SJSA1 (cell line): ENCODE measurements at places on chromosomes 6 and 20.

GRCh38 chr6:150028799-150029198 lies 3.5 kb upstream of the RAET1L start:
- no peak for DNase-seq

- DNase-seq = no peak
Measured at GRCh38 chr6:162331911-162332310, 395.7 kb downstream of the PRKN start.

DNA sequence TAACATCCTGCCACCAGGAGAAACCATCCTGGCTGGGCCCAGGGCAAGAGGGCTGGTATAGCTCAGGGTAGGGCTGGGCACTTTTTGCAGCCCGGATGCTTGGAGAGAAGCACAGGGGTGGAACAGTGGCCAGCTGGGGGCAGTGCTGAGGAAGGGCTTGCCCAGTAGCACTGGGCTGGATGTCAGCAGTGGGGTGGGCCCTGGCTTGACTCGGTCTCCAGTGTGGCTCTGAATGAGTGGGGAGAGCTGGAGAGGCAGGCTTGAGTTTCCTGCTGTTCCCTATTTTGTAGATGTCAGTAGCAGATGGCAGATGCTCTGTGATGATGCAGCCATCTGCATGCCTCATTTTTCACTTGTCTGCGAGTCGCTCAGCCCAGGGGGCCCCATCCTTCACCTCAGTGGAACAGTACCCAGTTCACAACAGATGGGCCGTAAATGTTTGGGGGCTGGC lies 56.3 kb upstream of the TULP1 start:
- no peak for DNase-seq

DNA sequence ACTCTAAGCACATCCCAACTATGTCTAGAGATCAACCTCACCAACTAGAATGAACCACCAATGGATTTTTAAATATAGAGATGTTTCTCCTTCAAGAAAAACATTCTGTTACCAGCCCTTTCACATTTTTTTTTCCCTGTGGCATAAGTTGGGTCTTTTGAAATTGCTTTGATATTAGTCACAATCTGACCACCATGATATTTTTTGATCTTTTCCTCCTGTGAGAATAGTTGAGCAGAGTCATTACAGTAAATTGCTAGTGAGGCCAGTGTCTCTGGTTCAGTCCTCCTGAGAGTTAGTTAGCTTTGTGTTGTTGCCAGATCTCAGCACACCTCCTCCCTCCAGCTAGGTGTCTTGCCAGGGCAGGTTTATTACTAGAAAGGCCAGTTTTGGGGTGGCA lies 79.7 kb upstream of the MYLIP start:
- peak; percentile 12 for DNase-seq

DNA sequence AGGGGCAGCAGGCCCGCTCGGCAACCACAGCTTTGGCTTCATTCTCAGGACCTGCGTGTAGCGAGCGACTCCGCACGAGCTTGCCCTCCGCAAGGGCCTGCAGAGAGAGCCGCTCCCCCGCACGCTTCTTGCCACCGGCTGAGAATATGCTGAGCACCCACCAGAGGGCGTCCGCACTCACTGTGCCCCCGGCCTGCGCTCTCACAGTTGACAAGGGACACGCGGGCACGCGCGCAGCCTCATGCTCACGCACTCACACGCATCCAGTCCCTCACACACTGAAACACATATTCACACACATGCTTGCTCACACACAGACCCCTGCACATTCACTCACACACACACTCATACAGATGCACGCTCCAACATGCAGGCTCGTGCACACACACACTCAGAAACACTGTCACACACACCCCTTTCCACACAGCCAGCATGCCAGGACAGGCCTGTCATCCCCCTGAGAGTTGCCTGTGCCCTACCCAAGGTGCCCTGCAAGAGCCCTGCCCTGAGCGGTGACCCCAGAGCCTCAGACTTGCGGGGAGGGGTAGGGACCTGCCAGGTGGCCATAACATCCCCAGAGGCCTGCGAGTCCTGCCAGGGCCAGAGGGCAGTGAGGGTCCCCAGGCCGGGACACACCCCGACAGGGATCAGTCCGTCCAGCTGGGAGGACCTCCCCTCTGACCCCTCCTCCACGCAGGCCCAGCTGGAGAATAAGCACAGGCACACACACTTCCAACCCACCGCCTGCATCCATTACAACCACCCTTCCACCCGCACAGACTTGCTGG lies 174.1 kb downstream of the BMP7 start:
- DNase-seq = peak; percentile 62

GRCh38 chr6:36633915-36634314 lies 39.8 kb downstream of the SRSF3 start:
- peak; percentile 84 for DNase-seq

DNA sequence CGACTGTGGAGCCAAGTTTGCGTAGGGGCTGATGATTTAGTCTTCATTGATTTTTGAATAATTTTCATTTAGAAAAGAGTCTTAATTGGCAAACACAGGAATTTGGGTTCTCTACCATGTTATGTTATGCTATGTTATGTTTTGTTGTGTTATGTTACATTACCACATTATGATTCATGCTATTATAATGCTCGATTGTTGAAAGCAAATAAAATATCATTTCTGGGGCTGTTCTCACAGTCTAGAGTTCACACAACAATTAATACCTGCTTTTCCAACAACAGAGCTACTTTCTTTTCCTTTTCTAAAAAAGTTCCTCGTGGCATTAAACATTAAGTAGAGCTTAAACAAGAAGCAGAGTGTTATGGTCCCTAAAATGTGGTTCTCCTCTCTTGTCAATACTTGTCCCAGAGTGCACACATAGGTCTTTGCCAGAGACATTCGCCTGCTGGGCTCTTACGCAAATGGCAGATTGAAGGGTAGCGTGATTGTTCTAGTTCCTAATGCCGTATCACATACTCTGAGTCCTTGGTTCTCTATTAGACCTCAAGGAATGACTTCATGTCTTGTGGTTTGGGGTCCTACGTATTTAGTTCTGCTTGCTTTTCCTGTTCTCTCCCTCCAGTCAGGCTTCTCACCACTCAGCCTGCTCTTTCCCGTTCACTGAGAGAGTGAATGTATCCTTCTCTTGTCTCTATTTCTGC lies 370.3 kb downstream of the CD109 start:
- no peak for DNase-seq

DNA sequence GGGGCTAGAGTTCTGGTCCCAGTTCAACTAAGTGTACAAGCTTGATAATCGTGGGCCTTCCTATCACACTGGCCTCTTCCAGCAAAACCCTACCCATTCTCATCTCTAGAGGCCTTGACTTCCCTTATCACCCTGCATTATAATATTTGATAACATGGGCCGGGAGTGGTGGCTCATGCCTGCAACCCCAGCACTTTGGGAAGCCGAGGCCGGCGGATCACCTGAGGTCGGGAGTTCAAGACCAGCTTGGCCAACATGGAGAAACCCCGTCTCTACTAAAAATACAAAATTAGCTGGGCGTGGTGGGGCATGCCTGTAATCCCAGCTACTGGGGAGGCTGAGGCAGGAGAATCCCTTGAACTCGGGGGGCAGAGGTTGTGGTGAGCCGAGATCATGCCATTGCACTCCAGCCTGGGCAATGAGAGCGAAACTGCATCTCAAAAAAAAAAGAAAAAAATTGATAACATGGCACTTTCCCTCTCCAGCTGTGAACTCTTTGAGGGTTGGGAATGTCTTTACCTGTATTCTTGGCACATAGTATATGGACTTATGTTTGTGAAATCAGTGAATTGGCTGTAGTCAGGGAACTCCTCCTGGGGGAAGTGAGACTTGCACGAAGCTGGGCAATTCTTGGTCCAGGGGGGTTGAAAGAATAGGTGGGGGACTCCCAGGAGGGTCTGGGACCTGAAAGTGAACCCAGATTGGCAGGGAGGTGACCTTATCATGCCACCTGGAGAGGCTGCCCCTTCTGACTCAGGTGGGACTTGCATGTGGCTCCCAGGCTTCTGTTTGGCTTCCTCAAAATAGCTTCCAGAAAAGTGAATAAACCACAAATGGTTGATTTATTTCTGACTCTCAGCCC lies 915 bp upstream of the C6orf47 start:
- DNase-seq = no peak

- DNase-seq = no peak
Measured at GRCh38 chr20:51500936-51501335, 41.6 kb downstream of the NFATC2 start.

GRCh38 chr6:161917645-161918044 lies 643.8 kb upstream of the AGPAT4 start:
- DNase-seq = no peak

DNA sequence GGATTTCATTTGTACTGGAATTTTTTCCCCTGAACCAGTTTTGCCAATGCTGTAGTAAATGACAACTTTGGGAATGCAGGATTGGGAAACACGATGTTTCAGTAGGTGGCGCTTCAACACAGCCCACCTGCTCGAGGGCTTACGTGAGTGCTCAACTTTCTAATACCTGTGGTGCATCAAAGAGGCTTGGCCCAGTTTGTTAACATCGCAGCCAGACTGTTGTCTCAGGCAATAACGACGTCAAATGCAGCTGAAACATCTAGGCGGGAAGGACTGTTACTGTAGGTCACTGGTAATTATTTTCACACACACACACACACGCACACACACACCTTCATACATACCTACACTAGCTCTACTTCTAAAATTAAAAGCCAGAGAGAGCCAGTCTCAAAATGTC lies 815.5 kb upstream of the SLC35B3 start:
- DNase-seq = peak; percentile 43

DNA sequence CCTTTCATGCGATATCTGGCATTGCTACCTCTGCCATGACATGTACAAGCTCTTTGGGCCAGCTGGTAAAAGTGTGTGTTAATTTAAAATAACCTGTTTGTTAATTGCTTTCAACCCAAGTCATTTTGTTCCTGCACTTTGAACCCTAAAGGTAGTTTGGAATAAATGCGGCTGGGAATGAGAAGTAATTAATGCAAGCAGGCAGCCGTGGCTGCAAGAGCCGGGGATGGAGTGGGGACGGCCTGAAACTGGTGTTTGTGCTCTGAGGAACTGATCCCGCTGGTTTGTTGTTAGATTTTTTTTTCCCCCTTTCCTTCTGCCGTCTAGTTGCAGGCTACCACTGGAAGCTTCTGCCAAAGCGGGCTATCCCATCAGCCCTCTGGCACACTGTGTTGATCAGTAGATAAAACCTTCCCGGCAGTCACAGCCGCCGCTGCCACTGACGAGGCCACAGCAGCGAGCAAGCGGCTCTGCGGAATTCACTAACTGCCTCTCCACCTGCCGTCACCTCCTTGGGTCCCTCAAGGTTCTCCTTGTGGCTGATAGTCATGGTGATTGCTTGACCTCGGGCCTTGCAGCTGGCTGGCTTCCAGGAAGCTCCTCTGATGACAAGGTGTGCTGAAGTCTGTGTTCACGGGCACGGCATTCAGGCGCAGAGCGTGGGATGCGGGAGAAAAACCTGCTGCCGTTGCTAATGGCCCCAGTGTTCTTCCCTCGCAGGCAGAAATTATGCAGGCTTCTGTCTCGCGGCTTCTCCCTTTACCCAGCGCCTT lies 315.9 kb downstream of the TFAP2A start:
- DNase-seq = no peak

DNA sequence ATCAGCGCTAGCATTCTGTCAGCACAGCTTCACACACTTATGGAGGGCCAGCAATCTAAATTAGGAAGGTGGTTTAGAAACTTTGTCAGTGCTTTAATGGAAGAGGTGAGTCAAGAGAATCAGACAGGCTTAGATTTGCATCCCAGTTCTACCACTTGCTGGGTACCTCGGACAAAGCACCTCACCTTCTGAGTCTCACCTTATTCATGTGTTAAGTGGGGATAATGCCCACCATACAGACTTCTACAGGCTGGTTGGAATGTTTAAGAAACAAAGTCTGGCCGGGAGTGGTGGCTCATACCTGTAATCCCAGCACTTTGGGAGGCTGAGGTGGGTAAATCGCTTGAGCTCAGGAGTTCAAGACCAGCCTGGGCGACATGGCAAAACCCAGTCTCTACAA lies 12.2 kb upstream of the STK35 start:
- no peak for DNase-seq

GRCh38 chr20:31717478-31718201 lies 5.0 kb downstream of the BCL2L1 start:
- DNase-seq = no peak

DNA sequence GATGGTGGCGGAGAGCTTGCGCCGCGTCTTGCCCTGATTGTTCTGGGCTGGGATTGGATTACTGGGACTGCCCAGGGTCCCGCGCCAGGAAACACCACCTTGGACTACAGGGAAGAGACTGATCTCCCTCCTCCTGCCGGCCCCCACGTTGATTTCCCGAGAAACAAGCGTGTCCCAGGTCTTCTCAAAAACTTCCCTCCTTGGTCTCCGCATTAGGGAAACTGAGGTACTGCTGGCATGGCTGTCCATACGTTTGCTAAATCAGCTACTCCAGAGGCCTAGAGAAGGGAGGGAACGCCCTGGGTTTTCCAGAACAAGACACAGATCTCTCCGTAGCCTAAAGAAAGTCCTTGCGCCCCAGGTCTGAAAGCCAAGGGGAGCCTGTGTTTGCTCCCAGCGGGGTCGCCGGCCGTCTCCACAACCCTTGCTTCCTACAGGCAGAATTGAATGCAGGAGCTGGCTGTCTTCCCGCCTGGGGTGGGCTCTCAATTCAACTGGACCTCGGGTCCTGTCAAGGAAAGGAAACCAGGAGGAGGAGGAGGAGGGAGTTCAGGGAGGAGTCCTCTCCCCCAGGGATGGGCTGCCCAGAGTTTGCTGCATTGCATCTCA lies 29.2 kb downstream of the TFAP2A start:
- DNase-seq = no peak

DNA sequence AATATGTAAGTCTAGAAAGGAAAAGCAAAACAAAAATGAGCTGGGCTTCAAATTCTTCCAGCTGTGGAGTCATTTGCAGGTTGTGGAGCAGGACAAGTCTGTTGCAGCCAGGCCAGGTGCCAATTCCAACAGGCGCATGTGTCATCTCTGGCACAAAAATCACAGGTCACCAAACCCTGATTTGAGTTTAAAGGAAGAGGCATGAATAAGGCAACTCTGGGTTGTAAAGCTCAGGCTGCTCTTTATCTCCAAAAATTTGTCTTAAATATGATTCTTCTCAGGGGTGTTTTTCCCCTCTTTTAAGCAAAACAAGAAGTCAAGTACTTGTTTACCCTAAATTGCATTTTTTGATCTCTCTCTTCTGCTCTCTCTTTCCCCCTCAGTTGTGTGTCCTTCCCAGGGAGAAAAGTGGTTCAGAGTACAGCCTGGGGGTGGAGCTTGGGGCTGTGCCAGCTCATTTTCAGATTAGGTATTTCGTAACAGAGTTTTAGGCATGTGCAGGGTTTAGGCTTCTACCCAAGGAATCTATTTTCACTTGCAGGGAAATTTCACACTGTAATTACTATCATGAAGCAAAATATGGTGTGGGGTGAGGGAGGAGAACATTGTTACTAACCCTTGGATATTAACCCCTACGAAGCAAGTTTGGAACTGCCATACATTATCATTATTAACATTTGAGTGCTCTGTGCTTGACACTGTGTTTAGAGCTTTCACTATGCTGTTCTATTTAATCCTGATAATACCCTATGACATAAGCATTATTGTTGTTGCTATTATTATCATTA lies 8.3 kb upstream of the NCOA3 start:
- DNase-seq = no peak
